Hematopoietic multipotent progenitor cell treated with erythropoietin and hydrocortisone succinate and interleukin-3 and kit ligand, for 8 days (in vitro differentiated cells): ENCODE measurements at places on chromosomes 12 and 14.

GRCh38 chr14:92315050-92315805, 7.7 kb upstream of the SLC24A4 start:
- no peak for DNase-seq

- DNase-seq, result no peak
These were observed 3.7 kb downstream of the NUAK1 start for GRCh38 chr12:106135075-106135474.

DNA sequence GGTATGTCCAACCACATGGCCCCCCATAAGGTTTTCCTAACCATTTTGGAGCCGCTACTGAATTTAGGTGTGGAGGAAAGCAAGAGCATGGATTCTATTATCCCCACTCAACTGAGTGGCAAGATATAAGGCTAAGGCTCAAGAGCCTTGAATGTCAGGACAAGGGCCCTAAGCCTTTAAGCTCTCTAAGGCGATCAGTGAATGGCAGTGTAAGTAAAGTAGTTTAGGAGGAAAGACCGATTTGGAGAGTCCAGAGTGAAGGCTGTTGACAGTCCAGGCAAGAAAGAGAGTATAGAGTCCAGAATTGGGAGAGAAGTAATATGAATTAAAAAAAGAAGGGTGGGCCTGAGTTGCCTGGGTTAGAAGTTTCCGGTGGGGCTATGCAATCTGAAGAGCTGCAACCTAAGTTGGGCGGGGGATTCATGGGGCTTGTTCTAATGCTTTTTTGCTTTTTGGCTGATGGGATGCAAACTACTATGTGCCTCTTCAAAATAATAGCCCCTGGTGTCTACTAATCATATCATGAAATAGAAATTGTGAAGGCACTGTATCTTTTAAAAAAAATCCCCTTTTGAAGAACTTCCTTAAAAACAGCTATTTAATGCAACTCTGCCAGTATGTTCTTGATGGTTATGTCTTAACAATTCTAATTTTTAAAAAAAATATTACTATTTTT, at the start of gene SPIC:
Gene SPIC, plus strand, starts transcription at position 626 of the 676 bp plus-strand sequence. CDS start 1,569 bp downstream, outside the sequence.
- DNase-seq, result no peak

DNA sequence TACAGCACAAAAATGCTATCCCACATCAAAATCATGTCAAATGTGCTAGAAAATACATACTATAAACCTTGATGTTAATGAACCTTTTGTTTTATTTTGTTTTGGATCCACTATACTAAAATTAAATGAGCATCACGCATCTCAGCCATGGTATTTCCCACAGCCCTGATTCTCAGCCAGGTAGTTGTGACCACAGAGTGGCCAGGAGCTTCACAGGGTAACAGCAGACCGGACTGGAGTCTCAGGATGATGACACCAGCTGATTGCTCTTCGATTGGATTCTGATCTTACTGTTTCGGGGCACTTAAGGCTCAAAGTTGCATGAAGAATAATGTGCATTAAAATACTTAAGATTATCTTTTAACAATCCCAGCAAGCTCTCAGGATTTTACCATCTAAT, 134.8 kb downstream of the FOXN3 start:
- DNase-seq, result no peak
